ENCODE measurements at places on chromosomes 4 and X.
A peak's percentile ranks its signal among the peaks of the same experiment; 100 is the strongest.

- DNase-seq = peak; percentile 92
Measured at GRCh38 chr4:63123441-63123840, 1285.8 kb downstream of the TECRL start.

- no peak for DNase-seq
Measured at GRCh38 chr4:28092610-28093009, 1232.0 kb downstream of the STIM2 start.

- DNase-seq = no peak
Measured at GRCh38 chrX:75151827-75152592, 4.1 kb downstream of the ABCB7 start.

- DNase-seq = no peak
Measured at GRCh38 chr4:44660396-44660795, 9.0 kb upstream of the YIPF7 start.

GRCh38 chrX:19772822-19773628 is 114.4 kb downstream of the SH3KBP1 start:
- no peak for DNase-seq
